ENCODE measurements at places on chromosomes 7 and 10. TPM values are rescaled to one million over a fixed set of nuclear protein-coding genes. Genes with fewer than 3 reads are reported as not detected.

PIK3CG gene
- total RNA-seq, result not detected

RTKN2 gene
- 6.3 TPM for total RNA-seq

MAP3K8 gene
- 4.5 TPM for total RNA-seq

PNLIP gene
- not detected for total RNA-seq

MYL7 gene
- not detected for total RNA-seq

GIMAP5 gene
- total RNA-seq, result under 0.01 TPM

CCNJ gene
- 5.6 TPM for total RNA-seq
